ENCODE measurements at places on chromosomes 7 and 10.
A peak's percentile ranks its signal among the peaks of the same experiment; 100 is the strongest.

DNA sequence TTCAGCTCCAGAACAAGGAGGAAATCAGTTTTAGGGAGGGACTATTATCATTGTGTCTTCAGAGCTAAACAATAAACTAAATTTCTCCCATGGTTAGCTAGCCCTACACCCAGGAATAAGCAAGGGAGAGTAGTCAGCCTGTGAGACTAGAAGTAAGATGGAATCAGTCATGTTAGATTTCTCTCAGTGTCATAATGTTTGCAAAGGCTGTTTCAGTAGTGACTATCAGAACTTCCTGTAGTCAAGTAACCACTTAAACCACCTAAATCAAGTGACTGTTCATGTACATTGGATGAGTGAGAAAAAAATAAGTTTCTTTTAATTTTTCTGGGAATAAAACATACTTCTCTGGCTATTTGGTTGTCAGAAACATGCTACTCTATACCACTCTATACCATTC, 121.6 kb downstream of the KCND2 start:
- no peak for DNase-seq

- DNase-seq: no peak
Measured at GRCh38 chr10:70903262-70903921, 15.0 kb upstream of the PCBD1 start.

DNA sequence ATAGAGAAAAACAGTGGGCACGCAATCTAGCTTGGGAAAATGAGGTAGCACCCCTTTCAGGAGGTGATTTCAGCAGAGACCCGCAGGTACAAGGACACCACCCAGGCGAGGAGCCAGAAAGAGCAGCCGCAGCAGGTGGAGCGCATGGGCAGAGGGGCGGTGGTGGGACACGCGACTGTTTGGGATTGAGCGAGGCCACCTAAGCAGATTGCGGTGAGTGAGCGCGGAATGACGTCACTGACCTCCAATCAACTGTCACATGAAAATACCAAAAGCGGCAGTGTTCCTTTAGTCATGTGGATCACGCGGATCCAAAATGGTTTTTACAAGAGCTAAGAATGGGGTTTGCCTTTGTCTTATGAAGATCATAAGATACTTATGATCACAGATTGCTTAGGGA, 40.2 kb upstream of the SLC26A3 start:
- DNase-seq: no peak

GRCh38 chr10:43890124-43890523, 241.4 kb upstream of the ZNF32 start:
- DNase-seq: no peak

GRCh38 chr7:16999541-17000267, 117.9 kb upstream of the AGR3 start:
- DNase-seq: no peak

GRCh38 chr10:60114765-60115586, 208.6 kb upstream of the CCDC6 start:
- peak; percentile 54 for DNase-seq

DNA sequence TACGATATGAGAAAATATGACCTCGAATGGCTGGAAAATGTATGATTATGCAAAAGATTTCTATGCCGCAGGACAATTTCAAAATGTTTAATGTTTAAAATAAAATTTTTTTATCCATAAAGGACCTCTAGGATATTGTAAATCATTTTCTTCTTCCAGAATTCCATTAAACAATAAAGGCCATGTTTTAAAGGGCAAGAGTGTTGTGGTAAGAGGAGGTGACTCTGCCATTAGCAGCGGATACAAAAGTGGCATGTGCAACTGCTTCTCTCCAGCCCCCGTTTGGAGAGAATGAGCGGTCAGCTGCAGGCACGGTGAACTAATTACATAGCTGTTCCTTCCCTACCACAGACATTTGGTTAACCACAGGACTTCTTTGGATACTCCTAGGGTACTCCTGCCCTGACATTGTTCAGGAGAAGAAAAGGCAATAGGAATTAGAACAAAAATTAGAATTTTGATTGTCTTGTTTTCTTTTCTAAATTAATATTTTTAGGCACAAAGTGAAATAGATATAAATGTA, 63.8 kb downstream of the HBP1 start:
- DNase-seq: no peak

DNA sequence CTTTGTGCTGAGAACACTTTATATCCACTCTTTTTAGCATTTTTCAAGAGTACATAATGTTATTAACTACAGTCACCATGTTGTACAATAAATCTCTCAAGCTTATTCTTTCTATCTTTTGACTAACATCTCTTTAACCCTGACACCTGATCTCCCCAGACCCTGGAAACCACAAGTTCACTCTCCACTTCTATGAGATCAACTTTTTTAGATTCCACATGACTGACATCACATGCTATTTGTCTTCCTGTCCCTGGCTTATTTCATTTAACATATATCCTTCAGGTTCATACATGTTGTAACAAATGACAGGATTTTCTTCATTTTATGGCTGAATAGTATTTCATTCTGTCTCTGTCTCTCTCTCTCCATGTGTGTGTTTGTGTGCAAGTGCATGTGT, 15.5 kb downstream of the SLC13A1 start:
- no peak for DNase-seq

- DNase-seq: no peak
Measured at GRCh38 chr7:80719261-80719660, 80.8 kb downstream of the CD36 start.

DNA sequence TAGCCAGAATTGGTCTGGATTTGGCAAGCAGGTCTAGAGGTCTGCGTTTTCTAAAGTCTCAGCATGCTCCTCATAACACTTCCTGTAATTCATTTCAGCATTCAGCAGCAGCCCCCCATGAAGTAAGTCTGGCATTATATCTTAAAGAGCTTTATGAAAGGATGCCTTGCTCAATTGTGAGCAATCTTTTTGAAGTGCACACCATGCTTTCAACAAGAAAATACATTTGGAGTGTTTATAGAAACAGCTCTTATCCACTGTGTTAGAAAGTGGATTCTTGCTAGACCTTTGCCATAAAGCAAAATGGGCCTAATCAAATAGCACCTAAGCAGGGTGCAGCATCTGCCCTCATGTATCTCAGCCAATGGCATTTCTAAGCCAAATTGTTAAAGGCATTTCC, 378.0 kb upstream of the AKR1E2 start:
- DNase-seq: no peak

DNA sequence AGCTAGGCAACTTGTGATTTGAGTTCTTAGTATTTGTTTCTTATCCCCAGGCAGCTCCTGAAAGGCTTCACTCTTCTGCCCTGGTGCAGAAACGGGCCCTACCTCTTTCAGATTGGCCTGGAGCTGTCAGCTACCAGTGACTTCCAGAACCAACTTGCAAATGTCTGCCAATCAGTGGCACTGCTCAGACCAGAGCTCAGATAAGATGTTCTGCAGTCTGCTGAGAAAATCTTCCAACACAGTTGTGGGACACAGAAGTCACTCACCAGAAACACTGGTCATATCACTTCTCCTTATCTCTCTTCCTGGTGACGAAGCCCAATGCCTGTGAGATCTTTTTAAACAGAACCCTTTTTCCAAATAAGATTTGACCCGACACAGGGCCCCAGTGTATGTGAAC, 81.9 kb upstream of the DUSP5 start:
- DNase-seq: no peak

DNA sequence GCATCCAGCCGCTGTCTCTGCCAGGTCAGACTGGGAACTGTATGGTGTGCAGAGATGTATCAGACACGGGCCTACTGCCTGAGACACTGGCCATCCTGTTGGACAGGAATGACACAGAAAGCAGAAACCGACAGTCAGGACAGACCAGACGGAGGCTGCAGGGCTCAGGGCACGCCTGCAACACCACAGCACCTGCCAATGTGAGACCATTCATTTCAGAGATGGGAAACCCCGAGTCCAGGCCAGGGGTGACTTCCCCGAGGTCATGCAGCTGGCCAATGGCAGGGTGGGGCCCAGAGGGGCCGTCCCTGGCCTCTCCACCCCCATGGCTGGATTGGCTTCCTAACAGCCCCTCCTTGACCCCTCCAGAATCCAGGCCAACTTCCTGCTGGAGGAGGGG, 34.7 kb downstream of the GRID1 start:
- DNase-seq: no peak

- DNase-seq: no peak
Measured at GRCh38 chr10:131181456-131181855, 130.1 kb downstream of the TCERG1L start.

GRCh38 chr10:70178139-70178725, 7.9 kb upstream of the SAR1A start:
- no peak for DNase-seq

DNA sequence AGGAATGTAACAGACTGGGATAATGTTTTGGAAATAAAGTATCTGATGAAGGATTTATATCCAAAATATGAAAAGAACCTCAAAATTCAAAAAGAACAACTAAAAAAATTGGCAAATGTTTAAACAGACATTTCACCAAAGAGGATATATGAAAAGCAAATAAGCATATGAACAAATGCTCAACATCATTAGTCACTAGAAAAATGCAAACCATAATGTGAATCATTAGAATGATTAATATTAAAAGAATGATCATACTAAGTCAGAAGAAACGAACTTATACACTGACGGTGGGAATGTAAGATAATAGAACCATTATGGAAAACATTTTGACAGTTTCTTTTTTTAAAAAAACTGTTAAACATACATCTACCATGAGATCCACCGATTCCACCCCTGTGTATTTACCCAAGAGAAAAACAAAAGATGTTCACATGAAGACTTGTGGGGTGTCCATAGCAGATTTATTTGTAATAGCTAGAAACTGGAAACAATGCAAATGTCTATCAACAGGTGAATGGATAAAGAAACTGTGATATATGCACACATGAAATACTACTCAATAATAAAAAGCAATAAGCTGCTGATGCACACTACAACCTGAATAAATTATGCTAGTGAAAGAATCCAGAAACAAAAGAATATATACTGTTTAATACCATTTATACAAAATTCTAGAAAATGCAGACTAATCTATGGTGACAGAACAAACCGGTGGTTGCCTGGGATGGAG, 35.7 kb downstream of the PRKG1 start:
- DNase-seq: no peak

- DNase-seq: no peak
Measured at GRCh38 chr7:28245123-28245878, 64.7 kb upstream of the JAZF1 start.

- no peak for DNase-seq
Measured at GRCh38 chr10:131872827-131873375, 27.9 kb upstream of the PPP2R2D start.

GRCh38 chr7:133077394-133077793, 4.5 kb downstream of the CHCHD3 start:
- DNase-seq: no peak

- DNase-seq: no peak
Measured at GRCh38 chr10:70272925-70273316, 10.9 kb downstream of the NPFFR1 start.

DNA sequence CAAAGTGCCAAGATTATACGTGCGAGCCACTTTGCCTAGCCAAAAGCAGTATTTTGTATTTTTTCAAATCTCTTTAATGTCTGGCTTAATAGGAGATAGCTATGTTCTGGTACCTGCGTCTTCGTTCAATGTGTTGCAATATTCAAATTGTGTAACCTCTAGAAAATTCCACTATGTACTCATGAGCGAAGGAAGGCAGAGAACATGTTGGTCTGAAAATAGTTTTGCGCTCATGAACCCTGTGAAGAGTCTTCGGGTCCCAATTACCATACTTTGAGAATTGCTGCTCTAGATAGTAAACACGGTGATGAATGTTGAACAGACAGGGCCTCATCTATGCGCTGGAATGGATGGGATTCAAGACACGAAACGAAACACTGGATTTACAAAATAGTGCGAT, 2.7 kb upstream of the SUV39H2 start:
- no peak for DNase-seq

DNA sequence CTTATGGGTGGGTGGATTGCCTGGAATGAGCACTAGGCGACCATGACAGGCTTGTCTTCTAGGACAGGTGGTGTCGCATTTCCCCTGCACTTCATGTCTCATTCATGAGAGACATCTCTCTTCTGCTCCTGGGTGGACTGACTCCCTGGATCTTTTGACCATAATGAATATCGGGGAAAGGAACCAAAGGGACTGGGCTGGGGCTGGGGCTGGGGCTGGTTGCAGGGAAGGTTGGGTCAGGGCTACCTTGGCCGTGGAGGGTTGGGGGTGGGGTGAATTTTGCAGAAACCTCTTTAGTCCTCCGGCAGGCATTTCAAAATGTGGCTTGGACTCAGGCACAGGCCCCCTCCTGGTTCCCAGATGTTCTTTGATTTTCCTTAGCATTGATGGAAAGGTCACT, 319.2 kb downstream of the ZNF716 start:
- DNase-seq: no peak

DNA sequence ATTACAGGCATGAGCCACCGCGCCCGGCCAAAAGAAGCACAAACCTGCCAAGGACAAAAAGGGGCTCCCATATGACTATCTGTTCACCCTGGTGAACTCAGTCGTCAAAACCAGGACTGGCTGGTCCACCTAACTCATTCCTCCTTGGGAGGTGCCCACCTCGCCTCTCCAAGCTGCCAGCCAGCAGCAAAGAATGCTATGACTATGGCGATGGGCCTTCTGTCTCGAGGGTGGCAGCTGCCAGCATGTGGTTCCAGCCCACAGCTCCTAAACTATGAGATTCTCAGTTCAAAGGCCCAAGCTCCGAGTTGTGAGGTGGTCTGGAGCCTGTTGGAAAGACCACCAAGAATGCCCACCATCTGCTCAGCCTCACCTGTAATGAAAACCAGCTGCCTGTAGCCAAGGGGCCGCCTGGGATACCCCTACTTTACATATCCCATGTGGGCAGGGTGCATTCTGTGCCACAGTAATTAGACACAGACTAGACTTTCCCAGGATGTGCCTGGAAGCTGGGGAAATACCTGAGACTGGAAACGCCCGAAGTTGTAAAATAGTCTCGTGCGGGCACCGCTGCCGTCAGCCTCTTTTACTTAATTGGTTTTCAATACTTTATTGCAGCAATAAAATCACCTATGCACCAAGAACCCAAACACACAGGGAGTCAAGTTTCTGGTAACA, 71.1 kb downstream of the ZRANB1 start:
- DNase-seq: no peak

DNA sequence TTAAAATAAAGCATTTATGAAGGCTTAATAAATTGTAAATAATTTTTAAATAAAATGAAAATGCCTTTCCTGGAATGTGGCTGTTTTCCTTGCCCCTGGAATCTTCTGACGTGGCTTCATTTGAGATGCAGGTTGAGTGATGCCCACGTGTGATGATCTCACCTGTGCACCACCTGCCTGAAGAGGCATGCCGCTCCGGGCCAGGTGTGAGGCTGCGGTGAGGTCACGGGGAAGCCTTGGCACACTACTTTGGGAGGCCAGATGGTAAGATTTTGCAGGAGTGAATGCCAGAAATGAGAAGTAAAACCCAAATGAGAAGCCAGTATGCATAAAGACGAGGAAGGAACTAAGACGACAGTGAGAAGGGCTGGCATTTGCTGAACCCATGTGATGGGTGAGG, 36.2 kb downstream of the GOT1 start:
- no peak for DNase-seq

DNA sequence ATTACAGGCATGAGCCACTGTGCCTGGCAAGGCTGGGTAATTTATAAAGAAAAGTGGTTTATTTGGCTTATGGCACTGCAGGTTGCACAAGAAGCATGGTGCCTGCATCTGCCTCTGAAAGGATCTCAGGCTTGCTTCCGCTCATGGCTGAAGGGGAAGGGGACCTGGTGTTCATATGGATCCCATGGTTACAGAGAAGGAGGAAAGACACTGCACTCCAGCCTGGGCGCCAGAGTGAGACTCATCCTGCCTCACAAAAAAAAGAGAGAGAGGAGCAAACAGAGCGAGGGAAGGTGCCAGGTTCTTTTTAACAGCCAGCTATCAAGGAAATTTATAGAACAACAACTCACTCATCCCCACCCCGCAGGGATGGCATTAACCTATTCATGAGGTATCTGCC, 36.2 kb downstream of the HIP1 start:
- DNase-seq: no peak

- peak; percentile 92 for DNase-seq
Measured at GRCh38 chr10:132685101-132685891, 100.7 kb downstream of the NKX6-2 start.

Data from Caki2 (cell line).